ENCODE measurements at places on chromosomes 1 and 21.

GRCh38 chr1:61271412-61271789 is 189.0 kb downstream of the NFIA start:
- DNase-seq, result no peak

DNA sequence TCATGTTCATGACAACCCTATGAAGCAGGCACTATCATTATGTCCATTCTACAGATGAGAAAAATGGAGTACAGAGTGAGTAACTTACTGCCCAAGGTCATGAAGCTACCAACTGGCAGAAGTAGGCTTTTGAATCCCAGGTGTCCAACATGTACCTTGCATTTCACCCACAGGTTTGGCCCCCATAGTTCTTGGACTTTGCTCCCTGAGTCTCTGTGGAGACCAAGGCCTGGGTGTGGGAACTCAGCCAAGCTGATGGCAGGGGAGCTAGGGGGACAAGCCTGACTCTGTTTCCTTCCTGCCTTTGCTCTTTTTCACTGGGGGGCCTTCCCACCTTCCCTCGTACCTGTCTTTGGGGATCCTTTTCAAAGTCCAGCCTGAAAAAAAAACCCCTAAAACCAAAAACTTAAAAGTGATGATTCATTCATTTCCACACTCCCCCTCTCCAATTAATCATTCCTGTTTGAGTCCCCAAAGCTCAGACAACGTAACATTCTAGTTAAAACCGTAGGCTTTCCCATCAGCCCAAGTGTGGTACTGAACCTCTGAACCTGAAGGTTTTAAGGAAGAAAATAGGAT is 8.5 kb upstream of the TTC22 start:
- DNase-seq, result no peak

DNA sequence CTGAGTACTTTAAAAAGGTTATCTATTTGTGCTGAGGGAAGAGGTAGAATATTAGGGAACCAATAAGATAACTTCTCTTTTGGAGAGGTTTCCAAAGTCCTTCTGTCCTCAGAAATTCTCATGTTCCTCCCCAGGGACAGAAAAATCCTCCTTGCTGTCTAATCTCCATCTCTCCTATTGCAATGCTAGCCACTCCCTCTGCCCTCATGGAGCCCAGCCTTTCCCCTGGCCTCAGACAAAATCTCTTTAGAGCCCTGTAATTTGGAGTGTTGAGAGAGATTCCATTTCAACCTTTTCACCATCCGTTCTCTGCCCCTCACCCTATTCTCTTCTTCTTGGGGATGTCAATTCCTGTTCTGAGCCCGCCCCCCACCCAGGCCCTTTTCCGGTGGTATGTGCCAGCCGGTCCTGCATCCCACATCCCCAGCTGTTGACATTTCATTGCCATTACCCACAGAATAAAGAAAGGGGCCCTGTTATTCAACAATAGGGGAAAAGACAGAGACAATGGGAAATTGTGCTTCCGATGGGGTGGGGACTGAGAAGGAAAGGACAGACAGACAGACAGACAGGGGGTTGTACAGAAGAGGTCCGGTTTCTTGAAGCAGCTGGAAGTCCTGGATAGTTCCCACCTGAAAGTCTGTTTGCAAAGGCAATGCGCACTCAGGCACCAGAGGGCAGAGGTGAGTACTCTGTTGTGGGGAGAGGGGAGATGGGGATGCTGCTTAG is at the start of gene HAPLN2:
TSS of gene HAPLN2 (plus strand) at position 563 of the 729 bp plus-strand sequence. CDS start 4,076 bp downstream, outside the sequence.
- DNase-seq, result no peak

DNA sequence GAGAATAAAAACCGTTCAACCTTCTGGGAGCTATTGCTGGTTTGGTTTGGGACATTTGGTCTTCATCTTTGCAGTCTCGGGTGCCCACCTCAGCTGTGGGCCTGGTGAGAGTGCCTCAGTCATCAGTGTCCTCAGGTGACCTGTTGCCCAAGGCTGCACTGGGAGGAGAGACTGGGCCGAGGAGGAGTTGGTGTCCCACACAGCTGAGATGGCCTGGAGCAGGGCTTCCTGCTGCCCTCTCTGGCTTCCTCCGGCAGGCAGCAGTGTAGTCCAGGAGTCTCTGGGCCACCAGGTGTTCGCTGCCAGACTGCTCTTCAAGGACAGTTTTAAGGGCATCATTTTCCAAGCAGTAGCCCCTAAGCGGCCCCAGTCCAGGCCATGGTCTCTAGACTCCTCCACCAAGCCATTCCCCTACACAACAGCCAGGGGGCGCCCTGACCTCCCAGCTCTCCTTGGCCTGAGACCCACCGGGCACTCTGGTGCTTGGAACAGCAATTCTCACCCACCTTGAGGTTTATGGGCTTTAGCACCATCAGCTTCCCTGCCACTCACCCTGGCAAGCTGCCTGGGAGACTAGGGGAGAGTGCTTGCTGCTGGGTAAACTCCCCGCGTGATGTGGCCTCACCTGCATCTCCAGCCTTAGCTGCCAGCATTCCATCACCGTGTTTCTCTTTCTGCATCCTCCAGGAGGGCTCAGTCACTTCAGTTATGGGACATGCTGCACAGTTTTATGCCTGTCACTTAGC is 9.1 kb upstream of the SYTL1 start:
- no peak for DNase-seq

- DNase-seq, result no peak
Observed at GRCh38 chr1:150765296-150765976, at the start of gene CTSS. Gene CTSS (minus strand): TSS chr1:150765778. CDS start chr1:150764763, 1,015 bp downstream.

- DNase-seq, result no peak
Observed at GRCh38 chr1:246765521-246765920, 41.3 kb downstream of the SCCPDH start.

DNA sequence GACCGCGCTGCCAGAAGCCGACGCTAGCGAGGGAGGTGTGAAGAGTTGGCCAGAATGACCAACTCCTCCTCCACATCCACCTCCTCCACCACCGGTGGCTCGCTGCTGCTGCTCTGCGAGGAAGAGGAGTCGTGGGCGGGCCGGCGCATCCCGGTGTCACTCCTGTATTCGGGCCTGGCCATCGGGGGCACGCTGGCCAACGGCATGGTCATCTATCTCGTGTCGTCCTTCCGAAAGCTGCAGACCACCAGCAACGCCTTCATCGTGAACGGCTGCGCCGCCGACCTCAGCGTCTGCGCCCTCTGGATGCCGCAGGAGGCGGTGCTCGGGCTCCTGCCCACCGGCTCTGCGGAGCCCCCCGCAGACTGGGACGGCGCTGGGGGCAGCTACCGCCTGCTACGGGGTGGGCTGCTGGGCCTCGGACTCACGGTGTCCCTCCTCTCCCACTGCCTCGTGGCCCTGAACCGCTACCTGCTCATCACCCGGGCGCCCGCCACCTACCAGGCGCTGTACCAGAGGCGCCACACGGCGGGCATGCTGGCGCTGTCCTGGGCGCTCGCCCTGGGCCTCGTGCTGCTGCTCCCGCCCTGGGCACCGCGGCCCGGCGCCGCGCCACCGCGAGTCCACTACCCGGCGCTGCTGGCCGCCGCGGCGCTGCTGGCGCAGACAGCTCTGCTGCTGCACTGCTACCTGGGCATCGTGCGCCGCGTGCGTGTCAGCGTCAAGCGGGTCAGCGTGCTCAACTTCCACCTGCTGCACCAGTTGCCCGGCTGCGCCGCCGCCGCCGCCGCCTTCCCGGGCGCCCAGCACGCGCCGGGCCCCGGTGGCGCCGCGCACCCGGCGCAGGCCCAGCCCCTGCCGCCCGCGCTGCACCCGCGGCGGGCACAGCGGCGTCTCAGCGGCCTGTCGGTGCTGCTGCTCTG is 1.2 kb downstream of the GPR88 start:
- DNase-seq, result no peak

DNA sequence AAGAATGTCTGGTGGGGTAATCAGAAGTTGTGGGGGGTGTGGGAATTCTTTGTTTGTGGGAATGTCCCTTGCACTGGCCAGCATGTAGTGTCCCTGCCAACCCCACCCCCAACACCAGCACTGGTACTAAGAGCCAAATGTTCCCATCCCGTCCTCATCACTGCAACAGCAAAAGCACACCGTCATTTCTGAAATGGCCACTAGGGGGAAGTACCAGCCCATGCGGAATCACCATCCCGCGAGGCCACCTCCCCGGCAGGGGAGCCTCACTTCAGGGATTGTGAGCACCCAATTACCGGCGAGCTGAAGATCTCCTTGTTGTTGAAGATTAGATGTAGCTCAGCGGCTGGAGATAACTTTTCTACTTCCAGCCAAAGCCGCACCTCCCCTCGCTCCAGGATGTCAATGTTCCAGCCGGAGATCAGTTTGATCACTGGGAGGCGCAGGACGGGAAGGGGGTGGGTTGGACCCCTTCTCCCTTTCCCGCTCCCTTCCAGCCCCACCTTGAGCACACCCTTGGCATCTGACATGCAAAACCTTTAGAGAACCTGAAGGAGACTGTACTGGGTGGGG is 41.0 kb downstream of the MYOM3 start:
- DNase-seq, result peak; percentile 62

GRCh38 chr21:15732290-15732995 is 2.7 kb downstream of the USP25 start:
- no peak for DNase-seq

DNA sequence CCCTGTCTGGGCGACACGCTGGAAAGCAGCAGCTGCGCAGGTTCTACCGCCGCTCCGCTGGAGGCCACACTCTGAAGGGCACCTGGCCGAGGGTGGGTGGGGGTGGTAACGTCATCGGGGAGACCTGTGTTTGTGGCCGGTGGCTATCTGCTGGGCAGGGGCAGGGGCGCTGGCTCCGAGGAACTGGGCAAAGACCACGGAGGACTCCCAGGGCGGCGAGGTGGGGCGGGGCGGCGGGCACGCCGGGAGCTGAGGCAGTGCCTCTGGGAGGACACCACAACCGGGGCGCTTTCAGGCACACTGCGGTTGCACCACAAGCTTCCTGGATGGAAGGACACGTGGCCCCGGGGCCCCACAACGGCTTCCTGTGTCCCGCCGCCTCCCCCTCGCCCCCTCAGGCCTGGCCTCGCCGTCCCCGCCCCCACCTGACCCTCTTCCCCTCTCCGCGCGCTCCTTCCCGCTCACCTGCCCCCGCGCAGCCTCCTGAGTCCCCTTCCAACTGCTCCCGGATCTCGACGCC is 3.3 kb upstream of the DENND2D start:
- peak; percentile 77 for DNase-seq

GRCh38 chr1:67359592-67359991 is 51.9 kb downstream of the IL12RB2 start:
- no peak for DNase-seq

DNA sequence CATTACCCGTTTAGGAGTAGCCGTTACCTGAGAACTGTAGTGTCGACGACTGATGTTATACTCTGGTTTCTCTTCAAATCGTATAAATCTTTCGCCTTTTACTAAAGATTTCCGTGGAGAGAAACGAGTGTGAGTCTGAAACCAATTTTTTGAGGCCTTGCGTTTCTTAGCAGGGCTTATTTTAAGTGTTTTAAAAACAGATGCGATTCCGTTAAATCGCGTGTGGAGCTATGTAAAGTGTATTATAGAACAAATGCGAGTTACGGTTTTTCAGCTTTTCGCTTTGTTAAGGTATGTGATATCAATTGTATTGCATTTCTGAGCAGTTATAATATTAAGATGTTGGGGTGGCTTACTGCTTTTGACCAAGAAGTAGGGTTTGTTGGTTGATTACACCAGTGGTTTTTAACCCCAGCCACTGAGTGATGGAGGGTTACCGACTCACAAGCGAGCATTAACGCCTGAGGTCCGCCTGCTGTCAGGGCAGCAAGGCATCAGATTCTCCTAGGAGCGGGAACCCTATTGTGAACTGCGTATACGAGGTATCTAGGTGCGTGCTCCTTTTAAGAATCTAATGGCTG is 18.0 kb downstream of the KIAA2013 start:
- peak; percentile 55 for DNase-seq
